ENCODE measurements at places on chromosomes 11 and 22. TPM values are rescaled to one million over a fixed set of nuclear protein-coding genes. Genes with fewer than 3 reads are reported as not detected.

OR56A5 gene
- not detected for polyA plus RNA-seq

BLID gene
- polyA plus RNA-seq: not detected

BID gene
- 59.2 TPM for polyA plus RNA-seq

SLC16A8 gene
- polyA plus RNA-seq: not detected

SMTNL1 gene
- not detected for polyA plus RNA-seq

HTR3A gene
- polyA plus RNA-seq: 0.15 TPM
